WTC11 (cell line): ENCODE measurements at places on chromosomes 12 and 14. TPM values are rescaled to one million over a fixed set of nuclear protein-coding genes. Genes with fewer than 3 reads are reported as not detected.

- no peaks in the 10 kb centered on the region for H3K36me3 ChIP-seq
- no peak overlapping the region for H3K27ac ChIP-seq
- no peak for DNase-seq
- H3K27me3 ChIP-seq: no peaks in the 10 kb centered on the region
- H3K4me1 ChIP-seq: peaks cover 24% of the 10 kb centered on the region
Measured at GRCh38 chr14:95485222-95485819, 31.1 kb downstream of the SYNE3 start.

DNA sequence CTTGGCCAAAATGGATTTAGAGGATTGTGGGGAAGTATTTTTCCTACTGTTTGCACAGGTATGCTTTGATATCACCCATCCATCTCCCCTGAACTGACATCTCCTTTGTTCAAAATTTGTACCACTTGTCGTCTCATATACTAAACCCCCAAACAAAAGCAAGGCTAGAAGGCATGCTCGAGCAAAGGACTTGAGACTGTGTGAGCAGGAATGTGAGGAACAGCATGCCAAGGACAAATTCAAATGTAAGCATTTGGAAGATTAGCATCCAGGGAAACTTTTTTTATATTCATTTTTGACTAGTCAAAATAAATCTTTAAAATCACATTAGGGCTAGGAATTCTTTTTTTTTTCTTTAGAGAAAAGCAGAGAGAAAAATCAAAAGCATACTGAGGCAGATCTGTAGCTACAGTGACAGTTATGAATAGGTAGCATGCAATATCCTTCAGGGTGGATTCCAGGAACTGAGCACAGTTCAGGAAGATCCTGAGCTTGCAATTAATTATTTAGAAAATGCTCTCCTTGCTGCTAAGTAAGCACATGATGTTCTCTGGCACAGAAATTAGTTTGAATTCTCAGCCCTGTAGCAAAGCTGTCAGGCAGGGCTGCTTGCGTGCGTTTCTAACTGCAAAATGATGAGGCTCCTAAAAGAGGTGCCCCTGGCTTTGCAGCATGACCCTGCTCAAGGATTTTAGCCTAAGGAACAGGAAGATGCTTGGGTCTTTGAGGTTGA is 327.7 kb downstream of the LRIG3 start:
- DNase-seq: no peak
- H3K27me3 ChIP-seq: no peaks in the 10 kb centered on the region
- H3K4me3 ChIP-seq: no peak overlapping the region
- no peaks in the 10 kb centered on the region for H3K36me3 ChIP-seq

DNA sequence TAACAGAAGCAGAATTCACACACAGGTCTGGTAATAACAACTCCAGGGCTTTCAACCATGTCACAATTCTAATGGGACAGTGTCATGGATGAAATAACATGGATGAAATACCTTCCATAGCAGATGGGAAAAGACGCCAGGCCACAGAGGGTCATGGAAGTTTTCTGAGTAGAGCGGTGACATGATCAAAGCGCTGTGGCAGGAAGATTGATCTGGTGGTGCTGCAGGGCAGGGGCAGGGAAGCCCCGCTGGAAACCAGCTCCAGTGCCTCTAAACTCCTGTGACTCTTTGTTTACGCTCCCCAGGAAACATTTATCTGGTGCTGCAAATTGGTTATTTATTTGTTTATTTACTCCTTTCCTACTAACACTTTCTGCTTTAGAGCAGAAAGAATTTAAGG is 108.3 kb upstream of the HMGA2 start:
- peaks cover 11% of the 10 kb centered on the region for H3K4me1 ChIP-seq
- no peak overlapping the region for H3K27ac ChIP-seq
- H3K4me3 ChIP-seq: no peak overlapping the region
- DNase-seq: no peak
- H3K36me3 ChIP-seq: no peaks in the 10 kb centered on the region
- H3K27me3 ChIP-seq: no peaks in the 10 kb centered on the region; the same call in 1 of the 2 replicates

Gene B4GALNT1
- 0.46 to 1.2 TPM (median 1.2 TPM) in 3 replicates for total RNA-seq

Gene WDR89
- 27.2 to 28.9 TPM (median 27.5 TPM) in 3 replicates for total RNA-seq
